Stimulated activated CD8-positive, alpha-beta memory T cell treated with anti-CD3 and anti-CD28 coated beads, Interleukin-12 subunit alpha, Interleukin-12 subunit beta, amount 100 ng/mL, for 4 hours (primary cell): ENCODE measurements at places on chromosomes 16 and 17.

GRCh38 chr16:66972983-66973382 is 11.9 kb downstream of the CES3 start:
- DNase-seq: no peak

GRCh38 chr16:68233835-68234187 is 2.1 kb downstream of the ESRP2 start:
- no peak for DNase-seq

DNA sequence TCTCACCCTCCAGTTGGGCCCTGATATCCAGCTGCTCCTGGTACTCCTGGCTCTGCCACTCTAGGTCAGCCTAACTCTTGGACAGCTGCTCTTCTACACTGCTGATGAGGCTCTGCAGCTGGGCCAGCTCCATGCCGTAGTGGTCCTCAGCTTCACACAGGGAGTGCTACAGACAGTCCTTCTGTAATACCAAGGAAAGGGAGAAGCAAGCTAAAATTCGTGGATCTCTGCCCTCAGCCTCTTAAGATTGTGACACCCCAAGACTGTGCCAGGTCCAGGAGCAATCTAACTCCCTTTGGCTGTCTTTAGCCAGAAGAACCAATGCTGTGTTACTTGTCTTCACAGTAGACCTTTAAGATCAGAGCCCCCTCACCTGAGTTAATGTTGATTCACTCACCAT is 7.7 kb upstream of the KRT38 start:
- DNase-seq: no peak

DNA sequence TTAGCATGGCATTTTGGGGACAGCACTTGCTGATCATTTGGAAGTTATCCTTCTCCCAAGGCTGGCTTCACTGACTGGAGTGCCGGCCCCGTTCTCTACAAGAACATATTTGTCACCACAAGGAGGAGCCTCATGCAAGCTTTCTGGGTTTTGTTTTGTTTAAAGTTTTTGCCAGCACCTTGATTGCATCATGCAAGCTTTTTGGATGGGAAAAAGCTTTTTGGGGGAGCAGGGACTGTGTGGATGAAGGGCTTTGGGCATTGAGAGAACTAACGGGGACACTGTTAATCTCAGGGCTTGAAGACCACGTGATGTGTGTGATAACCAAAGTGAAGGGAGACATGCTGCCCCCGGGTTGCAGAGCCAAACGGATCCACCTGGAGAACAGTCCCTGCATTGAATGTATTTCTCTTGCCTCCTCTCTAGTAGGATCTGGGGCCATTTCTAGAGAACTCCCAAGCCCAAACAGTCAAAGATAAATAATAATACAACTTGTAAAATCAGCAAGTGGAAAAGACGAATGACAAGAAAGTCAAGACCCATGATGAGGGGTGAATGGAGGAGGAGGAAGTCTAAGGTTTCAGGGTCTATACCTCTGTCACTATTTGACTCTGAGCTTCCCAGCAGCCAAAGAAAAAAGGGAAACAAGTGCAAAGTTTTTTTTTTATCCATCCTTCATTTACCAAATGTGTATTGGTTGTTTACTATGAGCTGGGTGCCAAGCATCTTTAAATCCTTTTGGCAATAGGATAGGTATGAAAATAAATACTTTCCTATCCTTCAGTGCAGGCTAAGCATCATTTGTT is 17.2 kb downstream of the TMEM114 start:
- no peak for DNase-seq

- DNase-seq: no peak
These were observed 11.4 kb upstream of the SLC38A10 start for GRCh38 chr17:81306491-81306890.

DNA sequence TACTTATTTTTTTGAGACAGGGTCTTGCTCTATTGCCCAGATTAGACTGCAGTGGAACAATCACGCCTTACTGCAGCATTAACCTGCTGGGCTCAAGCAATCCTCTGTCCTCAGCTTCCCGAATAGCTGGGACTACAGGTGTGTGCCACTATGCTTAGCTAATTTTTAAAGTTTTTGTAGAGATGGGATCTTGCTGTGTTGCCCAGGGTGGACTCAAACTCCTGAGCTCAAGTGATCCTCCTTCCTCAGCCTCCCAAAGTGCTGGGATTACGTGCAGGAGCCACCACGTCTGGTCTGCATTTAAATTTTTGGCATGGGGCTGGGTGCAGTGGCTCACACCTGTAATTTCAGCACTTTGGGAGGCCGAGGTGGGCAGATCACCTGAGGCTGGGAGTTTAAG is 41.0 kb upstream of the INTS2 start:
- DNase-seq: no peak

DNA sequence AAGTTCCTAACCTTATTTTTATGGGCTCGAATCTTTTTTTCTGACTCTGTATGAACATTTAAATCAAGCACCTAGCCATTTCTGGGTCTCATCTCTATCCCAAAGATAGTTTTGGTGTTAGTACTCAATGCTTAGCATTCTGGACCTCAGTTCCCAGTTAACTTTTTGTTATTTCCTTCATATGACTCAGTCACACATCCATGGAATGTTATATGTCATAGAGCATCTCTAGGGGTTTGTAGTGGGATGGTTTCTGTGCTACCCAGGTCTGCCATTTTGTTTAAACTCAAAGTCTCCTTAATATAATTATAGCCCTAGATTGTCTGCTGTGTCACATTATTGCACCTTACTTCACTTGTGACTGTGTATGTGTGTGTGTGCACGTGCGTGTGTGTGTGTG is 90.1 kb downstream of the EFCAB13 start:
- DNase-seq: no peak

- no peak for DNase-seq
These were observed 30.6 kb downstream of the IL21R start for GRCh38 chr16:27432558-27432957.

DNA sequence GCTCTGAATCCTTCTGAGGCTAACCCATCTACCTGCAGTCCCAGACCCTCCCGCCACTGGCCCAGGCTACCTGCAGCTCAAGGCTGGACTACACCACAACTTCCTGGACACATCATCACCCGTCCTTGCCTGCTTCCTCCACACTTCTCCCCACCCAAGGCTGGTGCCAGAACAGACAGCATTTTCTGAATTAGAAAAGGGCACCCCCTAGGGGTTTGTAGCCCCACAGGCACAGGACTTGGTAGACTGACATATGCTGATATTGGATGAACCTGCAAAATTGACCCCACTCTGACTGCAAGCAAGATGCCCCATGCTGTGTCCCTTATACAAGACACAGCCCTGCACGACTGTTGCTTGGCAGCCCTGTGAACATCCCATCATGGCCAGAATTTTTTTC is 271.5 kb upstream of the C16orf82 start:
- no peak for DNase-seq

DNA sequence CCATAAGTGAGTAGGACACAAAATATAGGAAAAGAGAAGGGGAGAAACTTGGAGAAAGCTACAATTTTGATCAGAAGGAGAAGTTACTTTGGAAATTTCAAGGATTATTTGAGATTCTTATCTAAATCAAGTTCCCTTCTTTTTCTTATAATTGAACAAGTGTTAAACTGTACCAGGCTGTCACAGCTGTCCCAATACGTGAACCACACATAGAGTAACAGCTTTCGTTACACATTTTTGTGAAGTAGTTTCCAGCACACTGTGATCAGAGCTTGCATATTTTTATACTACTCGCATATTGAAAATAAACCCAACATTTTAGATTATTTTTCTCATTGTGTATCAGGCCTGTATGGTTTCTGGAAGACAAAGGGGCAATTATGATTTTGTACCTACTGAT is 412.8 kb upstream of the PSMD7 start:
- DNase-seq: no peak

DNA sequence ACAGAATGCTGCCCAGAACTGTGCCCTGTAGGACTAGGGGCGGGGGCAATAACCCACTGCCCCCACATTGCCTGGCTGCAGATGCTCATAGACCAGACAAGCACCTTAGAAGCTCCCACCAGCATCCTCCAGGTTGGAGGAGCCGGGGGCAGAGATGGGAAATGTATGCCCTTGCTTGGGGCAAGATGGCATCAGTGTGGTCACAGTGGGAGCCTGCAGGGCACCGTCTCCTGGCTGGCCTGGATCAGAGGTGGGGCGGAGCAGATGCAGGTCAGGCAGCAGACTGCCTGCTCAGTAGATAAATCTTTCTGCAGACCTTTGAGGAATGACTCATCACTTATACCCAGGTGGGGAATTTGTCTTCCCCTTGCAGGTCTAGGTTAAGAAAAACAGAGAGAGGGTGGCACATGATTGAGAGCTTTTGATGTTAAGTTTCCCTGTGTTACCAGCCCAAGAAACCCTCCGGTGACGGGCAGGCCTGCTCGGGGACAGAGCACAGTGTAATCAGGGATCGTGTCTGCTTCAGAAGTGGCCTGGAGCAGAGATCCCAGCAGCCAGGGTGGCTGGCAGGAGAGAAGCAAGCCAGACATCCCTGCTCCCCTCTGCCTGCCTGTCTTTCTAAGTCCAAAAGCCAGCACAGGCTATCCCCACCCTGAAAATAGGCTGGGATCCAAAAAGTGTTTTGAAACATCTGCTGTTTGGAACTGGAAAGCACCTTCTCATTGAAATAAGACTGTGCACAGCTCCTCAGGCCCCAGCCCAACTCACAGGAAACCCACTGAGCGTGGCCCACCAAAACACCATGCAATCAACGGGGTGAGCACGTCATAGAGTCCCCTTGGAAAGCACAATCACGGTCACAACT is 50.7 kb upstream of the RPL38 start:
- no peak for DNase-seq

GRCh38 chr17:58667934-58668597 is 23.8 kb downstream of the TEX14 start:
- DNase-seq: no peak

GRCh38 chr16:27214084-27214961 is 11.0 kb downstream of the KDM8 start:
- no peak for DNase-seq

- no peak for DNase-seq
These were observed 29.7 kb upstream of the ITGA3 start for GRCh38 chr17:50026046-50026675.

DNA sequence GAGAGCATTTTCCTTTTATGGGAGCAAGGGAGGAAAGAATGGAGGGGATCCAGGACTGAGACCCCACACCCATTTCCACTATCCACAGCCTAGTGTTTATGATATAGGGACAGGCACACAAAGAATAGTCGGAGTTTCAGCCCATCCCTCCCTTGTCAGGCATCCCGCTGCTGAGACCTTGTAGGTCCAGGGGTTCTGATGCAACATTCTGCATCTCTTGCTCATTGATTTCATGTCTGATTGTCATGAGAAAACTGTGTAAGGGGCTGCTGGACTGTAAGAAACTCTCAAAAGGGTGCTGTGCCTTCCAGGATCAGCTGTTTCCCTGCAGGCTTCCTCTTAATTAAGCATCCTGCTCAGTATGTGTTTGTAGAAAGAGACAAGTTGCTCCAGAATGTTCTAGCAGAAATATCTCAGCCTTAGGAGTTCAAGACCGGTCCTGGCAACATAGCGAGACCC is 5.3 kb upstream of the POLR3E start:
- no peak for DNase-seq

- DNase-seq: no peak
These were observed 152.4 kb downstream of the IRX5 start for GRCh38 chr16:55083052-55083451.

DNA sequence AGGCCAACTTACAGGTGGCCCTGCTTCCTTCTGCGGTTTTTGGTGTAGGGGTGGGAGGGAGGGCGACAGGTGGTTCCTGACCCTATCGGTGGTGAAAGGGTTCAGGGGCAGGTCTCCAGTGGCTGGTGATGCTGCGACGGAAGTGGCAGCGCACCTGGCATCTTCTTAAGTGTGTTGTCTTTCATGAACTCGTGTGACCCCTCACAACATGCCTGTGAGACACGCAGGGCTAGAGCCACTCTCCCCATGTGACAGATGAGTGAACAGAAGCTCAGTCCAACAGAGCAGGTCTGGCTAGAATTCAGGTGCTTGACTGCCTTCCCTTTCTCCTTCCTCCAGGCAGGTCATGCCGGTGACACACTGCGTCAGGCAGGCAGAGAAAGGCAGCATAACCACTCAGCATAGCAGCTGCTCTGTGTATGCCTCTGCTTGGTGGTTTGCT is 8.0 kb downstream of the TNFAIP1 start:
- DNase-seq: no peak

DNA sequence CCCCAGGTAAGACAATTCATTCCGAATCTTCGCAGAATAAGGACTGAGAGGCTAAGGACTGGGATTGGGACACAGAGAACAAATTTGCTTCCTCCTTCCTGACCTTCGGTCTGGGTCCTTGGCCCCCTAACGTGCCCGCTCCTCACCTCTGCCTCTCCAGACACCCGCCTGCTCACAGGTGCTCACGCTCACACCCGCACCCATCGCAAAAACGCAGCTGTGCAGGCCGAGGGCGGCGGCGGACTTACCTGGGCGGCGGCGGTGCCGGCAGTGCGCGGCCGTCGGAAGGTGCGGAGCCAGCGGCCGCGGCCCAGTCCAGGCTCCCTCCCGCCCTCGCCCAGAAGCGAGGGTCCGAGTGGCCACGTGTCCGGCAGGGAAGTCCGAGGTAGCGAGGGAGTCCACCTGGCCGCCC is 7.1 kb upstream of the HOXB9 start:
- DNase-seq: no peak
